Stimulated activated CD4-positive, alpha-beta T cell treated with anti-CD3 and anti-CD28 coated beads, TNF-alpha, amount 100 ng/mL, for 4 hours (primary cell): ENCODE measurements at places on chromosomes 5 and 9.
A peak's percentile ranks its signal among the peaks of the same experiment; 100 is the strongest.

DNA sequence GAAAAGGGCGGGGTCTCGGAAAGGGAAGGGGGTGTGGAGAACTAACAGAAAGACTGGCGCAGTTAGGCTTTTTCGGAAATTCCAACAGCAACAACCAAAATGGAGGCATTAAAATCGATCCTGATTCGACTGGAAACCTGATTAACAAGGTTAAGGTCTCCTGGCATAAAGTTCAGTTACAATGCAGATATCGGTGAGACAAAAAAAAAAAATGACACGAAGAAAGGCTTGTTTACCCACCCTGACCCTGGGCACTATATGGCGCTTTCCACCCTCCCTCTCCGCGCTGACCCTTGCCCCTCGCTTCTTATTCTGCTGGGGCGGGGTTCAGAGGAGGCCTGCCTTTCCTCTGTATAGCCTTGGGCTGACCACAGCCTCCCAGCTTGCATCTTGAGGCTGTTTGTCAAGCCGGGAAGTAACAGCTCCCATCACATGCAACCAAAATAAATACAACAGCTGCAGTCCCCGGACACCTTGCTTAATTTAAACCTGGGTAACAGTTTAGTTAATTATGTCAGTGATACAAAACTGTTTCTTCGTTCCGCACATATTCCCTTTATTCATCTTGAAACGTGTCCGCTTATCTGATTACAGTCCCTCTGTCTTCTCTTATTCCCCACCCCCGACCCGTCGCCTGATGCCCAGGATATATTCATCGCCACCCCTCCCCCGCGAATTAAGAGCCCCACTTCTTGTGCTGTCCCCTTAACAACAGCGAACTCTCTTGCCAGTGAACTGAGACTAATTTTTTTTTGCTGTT lies 795 bp upstream of the PJA2 start:
- DNase-seq, result peak; percentile 3

DNA sequence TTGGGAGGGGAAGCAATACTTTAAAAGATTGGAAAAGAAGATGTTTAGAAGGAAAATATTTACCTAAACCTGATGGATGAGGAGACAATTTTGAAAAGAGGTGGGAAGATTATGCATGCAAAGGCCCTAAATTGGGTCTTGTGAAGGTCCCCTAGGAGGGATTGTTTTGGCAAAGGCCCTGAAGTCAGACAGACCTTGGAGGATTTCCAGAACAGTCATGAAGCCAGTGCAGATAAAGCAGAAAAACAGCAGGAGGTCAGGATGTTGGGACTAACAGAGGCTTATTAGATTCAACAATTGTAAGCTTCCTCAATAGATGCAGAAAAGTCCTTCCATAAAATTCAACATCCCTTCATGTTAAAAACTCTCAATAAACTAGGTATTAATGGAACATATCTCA lies 361.0 kb upstream of the CDH6 start:
- DNase-seq, result no peak

- DNase-seq, result no peak
These were observed 846 bp upstream of the TRAF1 start for GRCh38 chr9:120927269-120928014.

DNA sequence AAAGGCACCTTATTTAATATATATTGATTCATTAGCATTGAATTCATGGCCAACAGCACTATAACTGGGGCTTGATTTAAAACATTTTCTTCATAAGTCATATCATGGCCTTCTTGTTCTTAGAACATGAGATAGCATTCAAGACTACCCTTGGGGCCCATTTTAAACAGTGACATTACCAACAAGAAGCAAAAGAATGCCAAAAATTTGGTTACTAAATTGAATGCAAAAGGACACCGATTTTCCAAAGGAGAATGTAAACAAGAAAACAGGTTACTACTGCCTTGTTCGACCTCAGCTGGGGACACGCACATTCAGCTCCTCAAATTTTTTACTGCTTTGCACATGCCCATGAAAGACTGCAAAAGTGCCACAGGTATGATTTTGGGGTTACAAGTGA lies 219.4 kb upstream of the TLE4 start:
- no peak for DNase-seq

GRCh38 chr5:96506376-96506775 lies 73.3 kb upstream of the PCSK1 start:
- no peak for DNase-seq

- no peak for DNase-seq
These were observed 73.4 kb downstream of the NMUR2 start for GRCh38 chr5:152331718-152332117.

- no peak for DNase-seq
These were observed 38.3 kb downstream of the RFK start for GRCh38 chr9:76355886-76356285.

- no peak for DNase-seq
These were observed 269.8 kb upstream of the CDH9 start for GRCh38 chr5:27308153-27308552.

GRCh38 chr5:82494942-82495341 lies 216.8 kb upstream of the RPS23 start:
- DNase-seq, result no peak

DNA sequence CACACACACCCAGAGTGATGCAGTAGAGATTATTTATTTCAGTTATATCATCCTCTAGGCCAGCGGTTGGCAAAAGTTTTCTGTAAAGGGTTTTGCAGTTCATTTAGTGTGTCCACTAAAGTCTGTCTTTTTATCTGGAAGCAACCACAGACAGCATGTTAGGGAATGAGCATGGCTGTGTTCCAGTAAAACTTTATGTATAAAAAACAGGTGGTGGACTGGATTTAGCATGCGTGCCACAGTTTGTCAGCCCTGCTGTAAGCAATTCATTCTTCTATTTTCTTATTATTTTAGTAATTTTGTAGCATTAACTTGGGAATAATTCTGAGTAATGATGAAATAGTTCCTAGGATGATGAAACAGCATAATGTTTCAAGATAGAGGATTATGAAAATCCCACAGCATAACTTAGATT lies 51.7 kb downstream of the CCNH start:
- DNase-seq, result no peak

DNA sequence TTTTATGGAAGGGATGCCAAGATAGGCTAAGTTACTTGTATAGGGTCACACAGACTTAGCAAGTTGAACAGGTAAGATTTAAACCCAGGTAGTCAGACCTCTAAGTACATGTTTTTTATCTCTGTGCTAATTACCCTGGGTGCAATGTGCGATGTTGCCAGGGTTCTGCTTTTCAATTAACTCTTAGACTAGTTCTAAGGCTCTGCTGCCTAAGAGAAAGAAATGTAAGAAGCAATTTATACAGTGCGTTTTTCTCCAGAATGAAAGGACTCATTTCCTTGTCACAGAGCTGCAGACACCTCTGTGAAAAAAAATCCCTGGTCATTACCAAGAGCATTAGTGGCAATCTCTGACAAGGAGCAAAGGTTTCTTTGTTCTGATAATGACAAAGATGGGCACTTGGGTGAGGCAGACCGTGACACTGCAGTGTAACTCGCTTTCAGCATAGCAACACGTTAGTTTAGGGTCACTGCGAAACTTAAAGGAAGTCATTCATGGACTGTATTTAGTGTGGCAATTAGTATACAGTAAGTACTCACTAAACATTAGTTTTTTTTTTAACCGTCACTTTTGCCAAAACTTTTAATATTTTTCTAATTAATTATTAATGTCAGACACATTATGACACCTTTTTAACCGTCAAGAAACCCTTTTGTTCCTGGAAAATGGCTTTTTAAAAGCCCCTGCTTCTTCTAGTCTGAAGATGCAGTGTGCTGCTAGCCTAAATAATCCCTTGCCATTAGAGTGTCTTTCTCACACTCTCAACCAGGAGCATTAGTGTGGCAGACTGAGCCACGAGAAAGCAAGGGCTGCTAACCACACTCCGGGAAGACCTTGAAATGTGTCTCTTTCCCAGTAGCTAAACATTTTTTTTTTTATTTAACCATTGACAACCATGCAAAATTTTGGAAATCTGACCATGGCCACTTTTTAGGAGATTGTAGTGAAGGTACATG lies 520.0 kb upstream of the C9orf72 start:
- DNase-seq, result no peak

DNA sequence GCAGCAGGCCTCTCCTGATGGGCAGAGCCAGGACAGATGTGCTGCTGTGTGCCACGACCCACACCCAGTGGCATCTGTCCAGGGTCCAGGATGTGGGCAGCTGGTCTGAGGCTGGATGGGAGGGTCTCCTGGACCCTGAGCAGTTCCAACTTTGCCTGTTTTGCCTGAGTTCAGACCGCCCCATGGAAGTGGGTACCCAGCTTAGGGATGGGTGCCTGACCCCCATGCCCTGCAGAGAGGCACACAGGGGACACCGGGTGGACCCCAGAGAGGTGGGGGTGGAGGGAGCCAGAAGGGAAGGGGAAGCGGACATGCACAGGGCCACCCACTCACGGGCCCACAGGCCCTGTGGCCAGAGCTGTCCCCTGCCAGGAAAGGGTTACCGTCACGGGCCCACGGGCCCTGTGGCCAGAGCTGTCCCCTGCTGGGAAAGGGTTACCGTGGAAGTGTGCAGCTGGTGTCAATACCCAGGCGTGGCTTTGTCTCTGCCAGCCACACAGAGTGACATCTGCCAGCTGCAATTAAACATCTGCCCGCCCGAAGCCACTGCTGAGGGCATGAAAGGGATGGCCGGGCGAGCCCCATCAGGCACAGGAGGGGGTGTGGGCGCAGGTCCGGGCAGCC lies 50.0 kb downstream of the NACC2 start:
- DNase-seq, result no peak

DNA sequence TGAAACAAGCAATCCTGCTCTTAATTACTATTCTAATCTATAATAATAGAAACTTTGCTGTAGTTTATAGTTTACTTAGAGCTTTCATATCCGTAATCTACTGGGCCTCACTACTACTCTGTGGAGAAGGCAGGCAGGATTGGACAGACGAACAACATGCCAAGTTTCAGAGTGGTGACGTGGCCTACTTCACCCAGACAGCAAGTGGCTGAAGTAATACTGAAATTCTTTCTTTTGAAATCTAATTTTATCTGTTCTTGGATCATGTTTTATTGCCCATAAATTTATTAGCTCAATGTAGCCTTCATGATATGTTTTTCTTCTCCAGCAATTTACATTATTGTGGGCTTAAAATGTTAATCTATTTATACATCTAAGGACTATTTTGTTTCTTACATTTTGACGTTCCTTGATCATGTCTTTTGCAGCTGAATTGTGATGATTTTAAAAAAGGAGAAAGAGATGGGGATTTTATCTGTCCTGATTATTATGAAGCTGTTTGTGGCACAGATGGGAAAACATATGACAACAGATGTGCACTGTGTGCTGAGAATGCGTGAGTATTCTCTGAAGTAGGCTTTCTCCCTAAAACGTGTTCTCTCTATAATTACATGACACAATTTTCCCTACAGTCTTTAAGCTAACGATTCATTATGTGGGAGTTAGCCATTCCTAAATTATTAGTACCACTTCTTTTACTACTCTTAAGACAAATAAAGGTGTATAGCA lies 22.4 kb downstream of the SPINK5 start:
- DNase-seq, result no peak

DNA sequence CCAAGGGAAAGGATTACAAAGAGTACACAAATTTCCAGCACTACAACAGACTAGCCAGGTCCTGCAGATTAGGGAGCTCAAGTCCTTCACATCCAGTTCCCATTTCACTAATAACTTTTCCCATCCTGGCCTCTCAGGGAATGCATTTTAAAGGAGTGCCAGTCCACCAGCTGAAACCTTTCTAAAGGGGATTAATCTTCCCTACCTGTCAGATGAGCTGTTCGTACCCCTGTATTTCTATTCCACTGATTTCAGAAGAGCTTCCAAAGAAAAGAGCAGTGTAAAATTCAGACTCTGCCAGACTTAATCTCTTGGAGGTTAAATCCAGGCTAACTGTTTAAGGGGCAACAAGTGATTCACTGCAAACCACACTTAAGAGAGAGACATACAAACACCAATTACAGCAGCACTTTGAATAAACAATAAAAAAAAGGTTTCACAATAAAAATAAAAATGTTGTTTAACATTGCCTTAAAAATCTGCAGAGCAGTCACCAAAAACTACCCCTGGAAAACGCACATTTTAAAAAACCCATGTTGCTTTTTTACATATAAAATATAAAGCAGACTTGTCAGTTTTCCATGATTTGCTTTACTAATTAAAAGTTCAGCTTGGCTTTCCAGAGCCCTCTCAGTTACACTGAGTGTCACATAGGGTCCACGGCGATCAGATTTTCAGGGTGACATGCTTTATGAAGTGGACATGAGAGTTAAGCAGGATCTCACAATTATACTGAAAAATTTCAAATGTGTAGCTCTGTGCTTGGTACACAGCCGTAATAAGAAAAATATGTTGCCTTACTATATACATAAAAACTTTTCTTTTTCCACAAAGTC lies 3.2 kb downstream of the ROR2 start:
- DNase-seq, result no peak

- no peak for DNase-seq
These were observed 69.7 kb upstream of the FCN1 start for GRCh38 chr9:134987376-134987775.

GRCh38 chr5:133240425-133241091 lies 188.7 kb downstream of the HSPA4 start:
- DNase-seq, result no peak
